ENCODE measurements at places on chromosomes 12 and 14.

GRCh38 chr14:32012062-32012461 is 65.0 kb upstream of the ARHGAP5 start:
- no peak for DNase-seq

DNA sequence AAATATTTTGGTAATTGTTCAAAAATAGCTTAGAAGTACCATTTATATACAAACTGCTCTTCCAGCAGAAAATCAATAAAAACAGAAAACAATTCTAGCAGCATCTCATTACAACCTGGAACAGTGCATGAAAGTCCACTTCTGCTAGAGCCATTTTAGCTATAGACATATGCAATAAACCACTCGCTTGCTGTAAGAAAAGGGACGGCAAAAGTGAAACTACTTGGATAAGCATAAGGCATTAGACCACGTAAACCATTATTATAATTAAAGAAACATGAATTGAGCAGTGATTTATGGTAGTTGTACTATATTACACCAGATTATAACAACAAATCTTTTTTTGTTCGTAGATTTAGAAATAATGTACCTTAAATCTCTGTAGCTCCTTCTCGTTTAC is 48.7 kb downstream of the LRIG3 start:
- DNase-seq = peak; percentile 46

DNA sequence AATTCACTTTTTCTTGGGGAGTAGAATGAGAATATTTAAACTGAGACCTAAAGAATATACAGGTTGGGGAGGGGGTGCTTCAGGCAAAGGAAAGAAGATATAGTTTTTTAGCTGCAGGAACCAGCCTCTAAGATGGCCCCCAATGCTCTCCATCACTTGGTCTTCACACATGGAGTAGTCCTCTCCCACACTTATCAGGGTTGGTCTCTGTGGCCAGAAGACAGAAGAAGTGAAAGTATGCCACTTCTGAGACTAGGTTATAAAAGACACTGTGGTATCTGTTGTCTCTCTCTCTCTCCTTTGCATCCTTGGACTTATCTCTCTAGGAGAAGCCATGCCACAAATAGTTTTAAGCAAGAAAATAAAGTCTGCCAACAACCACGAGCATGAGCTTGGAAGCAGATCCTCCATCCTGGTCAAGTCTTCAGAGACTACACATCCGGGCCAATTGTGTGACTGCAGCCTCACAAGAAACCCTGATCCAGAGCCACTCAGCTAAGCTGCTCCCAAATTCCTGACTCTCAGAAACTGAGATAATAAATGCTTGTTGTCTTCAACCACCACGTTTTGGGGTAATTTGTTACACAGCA is 18.0 kb downstream of the PUS7L start:
- DNase-seq = no peak

GRCh38 chr14:39442293-39442692 is 10.1 kb upstream of the FBXO33 start:
- no peak for DNase-seq

GRCh38 chr14:51067295-51067694 is 27.6 kb downstream of the TRIM9 start:
- no peak for DNase-seq

- DNase-seq = no peak
Measured at GRCh38 chr14:52325630-52326029, 11.5 kb downstream of the PTGER2 start.

- no peak for DNase-seq
Measured at GRCh38 chr14:49930720-49931119, 37.8 kb downstream of the ARF6 start.

- DNase-seq = peak; percentile 56
Measured at GRCh38 chr12:76558684-76559399, 729 bp downstream of the OSBPL8 start.

DNA sequence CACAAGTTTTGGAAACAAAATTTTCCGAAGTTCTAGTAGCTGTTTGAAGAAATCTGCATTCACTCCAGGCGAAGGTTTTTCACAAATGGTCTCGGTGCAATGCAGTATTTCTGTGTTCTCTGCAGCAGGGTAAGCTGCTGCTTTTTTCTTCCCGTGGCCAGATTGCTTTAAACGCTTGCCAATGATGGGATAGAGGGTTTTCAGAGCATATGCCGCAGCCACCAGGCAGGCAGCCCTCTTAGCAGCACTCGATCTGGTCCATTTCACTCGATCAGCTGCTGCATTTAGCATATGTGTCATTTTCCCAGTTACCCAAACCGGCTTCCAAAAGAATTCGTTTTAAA is 315 bp downstream of the ABCD2 start:
- no peak for DNase-seq

GRCh38 chr14:95683793-95684192 is 2.4 kb upstream of the TCL1B start:
- no peak for DNase-seq

DNA sequence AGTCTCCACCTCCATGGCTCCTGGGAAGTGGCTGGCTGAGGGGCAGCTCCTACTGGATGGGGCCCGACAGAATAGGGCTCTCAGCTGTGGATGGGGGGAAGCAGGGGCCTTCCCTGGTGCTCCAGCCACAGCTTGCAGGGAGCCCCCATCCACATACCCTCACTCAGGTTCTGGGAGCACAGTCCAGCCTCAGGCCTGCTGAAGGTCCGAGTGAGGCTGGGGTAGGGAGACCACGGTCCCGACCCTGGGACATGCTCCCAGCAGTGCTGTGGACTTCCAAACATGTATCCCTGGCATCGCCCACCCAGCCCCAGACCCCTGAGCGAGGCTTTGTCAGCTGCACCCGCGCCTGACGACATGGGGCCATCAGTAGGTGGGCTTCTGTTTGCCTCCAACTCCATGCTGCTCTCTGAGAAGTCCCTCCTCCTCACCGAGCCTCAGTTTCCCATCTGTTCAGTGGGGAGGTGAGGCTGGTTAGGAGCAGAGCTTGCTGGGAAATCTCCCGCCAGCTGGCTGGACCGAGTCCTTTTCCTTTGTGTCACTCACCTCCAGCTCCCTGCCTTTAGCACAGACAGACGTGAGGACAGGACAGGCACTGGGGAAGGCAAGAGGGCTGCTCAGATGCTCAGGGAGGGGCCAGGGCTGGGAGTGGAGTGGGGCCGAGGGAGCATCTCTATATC is 9.1 kb upstream of the ATG101 start:
- no peak for DNase-seq

DNA sequence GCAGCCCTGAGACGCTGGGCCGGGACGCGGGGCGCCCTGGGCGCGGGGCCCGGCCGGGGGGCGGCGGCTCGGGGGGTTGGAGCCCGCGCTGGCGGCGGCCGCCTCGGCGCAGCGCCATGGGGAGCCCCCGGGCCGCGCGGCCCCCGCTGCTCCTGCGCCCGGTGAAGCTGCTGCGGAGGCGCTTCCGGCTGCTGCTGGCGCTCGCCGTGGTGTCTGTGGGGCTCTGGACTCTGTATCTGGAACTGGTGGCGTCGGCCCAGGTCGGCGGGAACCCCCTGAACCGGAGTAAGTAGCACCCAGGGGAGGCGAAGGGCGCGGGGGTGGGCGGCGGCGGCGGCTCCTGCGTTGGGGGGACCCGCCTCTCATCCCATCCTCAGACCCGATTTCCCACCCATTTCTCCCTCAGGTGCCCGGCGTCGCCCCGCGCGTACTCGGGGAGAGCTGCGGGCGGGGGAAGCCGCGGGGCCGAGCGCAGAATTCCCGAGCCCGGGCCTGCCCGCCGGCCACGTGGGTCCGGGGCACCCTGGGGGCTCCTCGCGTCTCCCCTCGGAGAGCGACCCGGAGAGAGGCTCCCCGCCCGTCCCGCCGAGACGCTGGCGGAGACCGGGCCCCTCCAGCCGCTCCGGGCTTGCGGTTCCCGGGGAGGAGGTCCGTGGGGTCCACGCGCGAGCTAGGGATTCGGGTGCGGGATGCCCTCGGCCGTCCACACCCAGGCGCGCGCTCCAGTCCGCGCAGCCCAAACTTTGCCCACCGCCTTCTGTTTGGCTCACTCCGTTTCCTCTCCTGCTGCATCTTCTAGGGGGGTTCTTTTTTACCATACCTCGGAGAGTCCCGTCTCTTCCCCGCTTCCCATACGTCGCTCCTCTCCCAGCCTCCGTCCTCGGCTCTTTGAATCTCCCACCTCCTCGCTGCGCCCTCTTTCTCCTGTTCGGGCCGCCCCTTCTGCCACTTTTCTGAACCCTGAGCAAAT is 807 bp downstream of the B4GALNT3 start:
- DNase-seq = peak; percentile 30

DNA sequence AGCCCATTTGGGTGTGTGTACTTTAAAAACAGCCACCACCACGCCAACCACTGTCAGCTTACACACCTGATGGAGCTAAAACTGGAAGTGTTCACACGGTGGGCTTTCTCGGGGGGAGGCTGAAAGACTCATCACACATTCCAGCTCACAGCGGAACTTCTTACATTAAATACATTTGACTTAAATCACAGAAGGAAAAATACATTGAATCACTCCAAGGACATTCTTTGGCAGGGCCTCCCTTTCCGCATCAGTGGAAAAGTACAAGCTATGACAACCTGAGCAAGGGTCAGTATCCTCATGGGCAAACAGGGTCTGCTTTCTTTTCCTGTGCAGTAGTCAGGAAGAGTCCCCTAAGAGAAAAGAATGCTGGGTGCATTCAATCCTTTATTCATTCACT is 31.0 kb upstream of the TC2N start:
- no peak for DNase-seq

GRCh38 chr12:15151161-15152091 is 69.8 kb downstream of the RERG start:
- peak; percentile 43 for DNase-seq

DNA sequence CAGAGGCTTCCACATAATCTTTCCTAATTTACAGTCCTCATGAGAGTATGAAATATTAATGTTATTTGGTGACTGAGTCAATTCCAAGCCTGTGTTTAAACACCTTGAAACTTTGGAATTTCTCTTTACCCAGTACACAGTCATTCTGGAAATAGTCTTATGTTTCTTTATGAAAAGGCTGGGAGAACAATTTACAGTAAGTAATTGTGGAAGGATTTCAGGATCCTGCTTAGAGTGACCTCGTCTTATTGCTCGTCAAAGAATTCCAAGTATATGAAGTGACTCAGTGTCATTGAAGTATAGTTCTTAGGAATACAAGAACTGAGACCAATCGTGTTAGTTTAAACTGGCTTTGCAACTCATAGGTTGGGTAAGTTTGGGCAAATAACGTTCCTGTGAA is 634.2 kb downstream of the SLC16A7 start:
- peak; percentile 5 for DNase-seq

DNA sequence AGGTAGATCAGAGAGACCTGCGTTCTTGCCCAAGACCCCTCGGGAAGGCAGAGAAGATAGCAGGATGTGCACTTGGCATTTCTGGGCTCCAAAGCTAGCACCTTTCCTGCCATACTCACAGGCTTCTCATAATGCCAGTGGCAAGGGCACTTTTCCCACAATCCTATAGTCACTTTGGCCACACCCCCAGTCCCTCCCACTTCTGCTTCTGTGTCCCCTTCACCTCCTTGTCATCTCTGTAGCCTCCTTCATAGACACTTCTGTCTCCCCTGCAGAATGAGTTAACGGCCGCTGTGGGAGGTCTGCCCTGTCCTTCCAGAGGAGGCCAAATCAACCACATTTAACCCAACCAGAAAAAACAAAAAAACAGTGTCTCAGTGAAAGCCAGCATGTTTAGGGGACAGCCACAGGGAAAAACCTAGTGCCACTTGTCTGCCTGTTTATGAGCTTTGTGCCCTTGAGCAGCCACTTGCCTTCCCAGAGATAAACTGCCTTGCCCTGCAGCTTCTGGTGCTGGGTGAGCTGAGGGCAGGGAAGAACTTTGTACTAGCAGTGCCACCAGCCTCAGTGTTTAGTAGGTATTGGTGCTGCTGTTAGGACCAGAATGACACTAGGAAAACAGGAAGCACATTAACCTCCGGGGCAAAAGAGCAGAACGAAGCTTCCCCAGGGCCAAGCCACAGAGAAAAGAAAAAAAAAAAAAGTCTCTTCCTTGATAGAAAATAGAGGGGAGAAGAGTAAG is 193.0 kb upstream of the PWP1 start:
- DNase-seq = no peak

- DNase-seq = no peak
Measured at GRCh38 chr12:52644078-52644415, 8.0 kb downstream of the KRT2 start.

- no peak for DNase-seq
Measured at GRCh38 chr12:18824287-18824686, 86.4 kb downstream of the CAPZA3 start.

- no peak for DNase-seq
Measured at GRCh38 chr14:34693228-34693939, 21.0 kb downstream of the CFL2 start.

DNA sequence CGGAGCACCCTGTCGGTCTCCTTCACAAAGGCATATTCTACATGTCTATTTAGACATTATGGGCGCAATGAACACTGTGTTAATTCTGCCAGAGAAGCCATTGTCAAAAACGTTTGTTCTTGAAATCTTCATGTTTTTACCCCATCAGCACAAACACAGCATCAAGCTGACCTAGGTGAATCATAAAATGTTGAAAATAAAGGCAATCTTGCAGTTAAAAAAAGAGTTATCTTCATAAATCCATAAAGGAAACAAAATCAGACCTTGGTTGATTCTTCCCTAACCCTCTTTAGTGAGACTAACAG is 154.9 kb downstream of the DIO2 start:
- no peak for DNase-seq

- DNase-seq = no peak
Measured at GRCh38 chr12:3580094-3580749, 89.2 kb downstream of the PRMT8 start.

GRCh38 chr12:23356927-23357708 is 592.4 kb downstream of the SOX5 start:
- no peak for DNase-seq

- DNase-seq = no peak
Measured at GRCh38 chr12:24582954-24583601, 365.8 kb downstream of the BCAT1 start.

- DNase-seq = peak; percentile 35
Measured at GRCh38 chr12:57461276-57461916, 1.8 kb downstream of the GLI1 start.

DNA sequence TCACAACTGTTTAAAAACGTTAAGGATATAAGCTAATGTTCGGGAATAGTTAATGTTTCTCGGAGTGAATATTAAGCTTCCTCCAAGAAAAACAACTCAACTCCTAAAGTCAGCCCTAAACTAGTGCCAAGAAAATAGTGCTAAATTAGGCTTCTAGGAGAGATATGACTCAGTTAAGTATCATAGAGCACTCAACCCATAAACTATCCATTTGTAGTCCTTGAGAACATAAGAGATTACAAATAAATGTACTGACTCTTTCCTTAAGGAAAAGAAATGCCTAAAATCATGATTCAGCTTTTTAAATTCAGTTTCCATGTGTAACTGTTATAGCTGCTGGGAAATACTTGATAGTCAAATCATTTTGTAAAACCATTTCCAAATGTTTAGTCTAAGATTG is 117.1 kb downstream of the HMGA2 start:
- peak; percentile 83 for DNase-seq

- DNase-seq = no peak
Measured at GRCh38 chr12:131597333-131597732, 113.6 kb upstream of the SFSWAP start.
